ENCODE measurements at places on chromosomes 3 and 15.

DNA sequence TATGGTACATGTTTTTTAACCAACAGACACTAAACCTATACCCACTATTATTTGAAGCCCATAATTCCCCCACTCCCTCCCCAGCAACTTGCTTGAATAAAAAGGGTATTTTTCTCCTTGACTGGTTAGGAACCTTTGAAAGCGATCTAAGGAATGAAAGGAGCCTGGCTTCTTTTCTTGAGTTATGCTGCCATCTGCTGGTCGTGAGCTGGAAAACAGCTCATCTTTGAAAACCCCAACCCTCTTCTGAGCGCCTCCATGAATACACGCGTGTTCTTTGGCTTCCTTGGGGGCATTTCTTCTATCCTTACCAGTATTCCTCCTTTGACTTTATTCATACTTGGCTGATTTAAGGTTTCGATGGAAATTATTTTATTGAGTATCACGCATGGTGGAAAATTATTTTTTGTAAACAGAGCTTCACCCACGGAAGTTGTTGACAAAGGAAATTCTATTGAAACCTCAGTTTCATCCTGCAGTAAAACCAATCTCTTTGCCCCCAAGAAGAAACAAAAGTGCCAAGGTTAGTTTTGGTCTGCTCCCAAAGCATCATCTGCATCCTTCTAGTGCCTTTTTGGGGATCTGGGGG, 171.6 kb downstream of the SV2B start:
- DNase-seq, result peak; percentile 46

DNA sequence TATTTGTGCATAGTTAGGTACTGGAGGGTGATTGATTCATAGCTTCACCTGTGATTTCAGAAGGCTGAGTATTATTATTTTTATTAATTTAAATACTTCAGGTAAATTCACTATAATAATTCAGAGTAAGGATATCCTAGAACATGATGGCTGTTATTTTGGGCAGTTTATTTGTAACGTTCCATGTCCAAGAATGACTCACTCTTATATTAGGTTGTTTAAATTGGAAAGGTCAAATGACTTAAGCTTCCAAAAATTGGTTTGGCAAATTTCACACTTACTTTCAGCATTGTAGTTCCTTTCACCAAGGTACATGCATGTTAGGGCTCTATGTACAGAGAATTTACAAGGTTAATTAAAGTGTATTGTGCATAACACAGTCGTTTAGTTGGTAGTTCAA, 120.2 kb downstream of the EPHA3 start:
- DNase-seq, result no peak

GRCh38 chr15:99059010-99059981, 45.6 kb upstream of the SYNM start:
- DNase-seq, result no peak

DNA sequence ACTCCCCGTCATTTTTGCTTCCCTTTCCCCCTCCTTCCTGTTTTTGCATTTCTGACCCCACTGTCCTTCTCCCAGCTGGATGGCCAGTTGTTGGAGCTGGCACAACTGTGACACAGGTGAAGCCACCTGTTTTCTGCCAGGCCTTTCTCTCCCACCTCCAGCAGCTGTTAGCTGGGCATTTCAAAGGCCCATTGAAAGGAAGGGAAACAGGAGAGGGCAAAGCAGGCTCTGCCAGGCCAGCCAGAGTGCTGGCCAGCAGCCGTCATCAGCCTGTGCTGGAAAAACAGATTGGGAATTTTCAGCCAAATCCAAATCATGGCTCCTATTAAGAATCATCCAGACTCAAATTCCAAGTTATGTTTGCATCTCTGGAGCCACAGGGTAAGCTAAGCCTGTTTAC, 155.2 kb upstream of the C2CD4B start:
- DNase-seq, result no peak

DNA sequence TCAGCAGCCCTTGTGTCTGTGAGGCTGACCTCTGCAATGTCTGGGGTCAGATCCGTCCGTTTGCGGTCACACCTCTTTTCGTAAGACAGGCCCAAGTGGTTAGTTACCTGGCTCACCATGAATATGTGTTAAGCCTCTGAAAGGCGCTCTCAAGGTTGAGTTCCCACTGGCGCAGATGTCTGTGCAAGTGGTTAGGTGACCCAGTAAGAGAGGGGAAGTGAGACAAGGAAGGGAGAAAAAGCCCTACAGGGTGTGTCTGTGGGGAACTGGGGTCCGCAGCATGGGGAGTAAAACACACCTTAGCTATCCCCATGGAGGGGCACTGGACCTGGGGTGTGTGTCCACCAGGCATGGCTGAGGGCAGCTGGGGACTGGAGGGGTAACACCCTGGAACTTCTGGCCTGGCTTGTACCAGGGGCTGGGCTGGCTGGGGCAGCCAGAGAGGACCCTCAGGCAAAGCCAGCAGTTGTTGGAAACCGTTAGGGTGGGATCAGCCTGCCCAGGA, 391.6 kb upstream of the PROK2 start:
- no peak for DNase-seq

DNA sequence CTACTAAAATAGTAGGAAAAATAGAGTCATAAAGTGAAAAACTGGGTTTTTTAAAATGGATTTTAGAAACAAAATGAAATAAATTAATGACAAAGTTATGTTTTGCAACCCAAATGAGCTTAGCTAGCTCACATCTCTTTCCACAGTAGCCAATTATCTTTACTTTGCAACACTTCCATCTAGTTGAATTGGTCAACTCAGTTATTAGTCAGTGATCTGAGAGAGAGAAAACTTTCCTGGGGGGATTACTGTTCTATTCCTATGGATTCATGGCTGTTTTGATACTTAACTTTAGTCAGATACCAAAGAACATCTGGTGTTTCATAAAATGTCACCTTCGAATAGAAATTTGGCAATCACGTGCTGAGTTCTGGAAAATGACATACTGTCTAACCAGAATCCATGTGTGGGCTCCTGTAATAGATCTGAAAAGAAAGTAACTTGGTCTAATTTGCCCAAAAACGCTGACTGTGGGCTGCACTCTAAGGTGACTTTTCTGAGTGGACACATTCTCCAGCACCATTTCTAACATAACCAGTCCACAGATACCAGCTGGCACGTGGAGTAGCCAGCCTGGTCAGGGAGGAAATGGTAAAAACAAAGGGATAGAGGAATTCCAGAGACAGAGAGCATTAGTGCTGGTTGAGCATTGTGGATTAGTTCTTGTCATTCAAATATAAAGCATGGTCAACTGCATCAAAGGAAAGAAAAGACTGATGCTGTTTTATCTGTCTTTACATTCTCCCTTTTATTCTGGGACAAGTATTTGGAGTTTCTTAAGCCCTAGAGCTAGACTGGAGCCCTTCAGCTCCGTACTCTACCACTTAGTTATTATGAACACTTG, 45.2 kb upstream of the CCDC80 start:
- no peak for DNase-seq

DNA sequence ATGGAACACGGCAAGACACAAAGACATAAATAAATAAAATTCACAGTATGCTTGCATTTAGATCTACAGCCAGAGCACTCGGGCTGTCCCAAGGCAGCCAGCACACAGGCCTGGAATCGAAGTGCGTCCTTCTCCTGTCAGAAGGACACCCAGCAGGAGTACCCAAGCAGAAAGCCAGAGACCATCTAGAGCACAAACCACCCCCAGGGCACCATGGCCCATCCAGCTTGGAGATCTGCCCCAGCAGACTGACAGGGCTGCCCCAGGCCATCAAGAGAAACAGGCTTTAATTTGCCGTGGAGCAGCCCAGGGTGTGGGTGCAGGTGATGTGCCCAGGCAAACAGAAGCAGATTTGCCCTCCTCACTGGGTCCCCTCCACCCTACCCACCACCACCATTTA, 7.8 kb upstream of the SPATA12 start:
- DNase-seq, result no peak

DNA sequence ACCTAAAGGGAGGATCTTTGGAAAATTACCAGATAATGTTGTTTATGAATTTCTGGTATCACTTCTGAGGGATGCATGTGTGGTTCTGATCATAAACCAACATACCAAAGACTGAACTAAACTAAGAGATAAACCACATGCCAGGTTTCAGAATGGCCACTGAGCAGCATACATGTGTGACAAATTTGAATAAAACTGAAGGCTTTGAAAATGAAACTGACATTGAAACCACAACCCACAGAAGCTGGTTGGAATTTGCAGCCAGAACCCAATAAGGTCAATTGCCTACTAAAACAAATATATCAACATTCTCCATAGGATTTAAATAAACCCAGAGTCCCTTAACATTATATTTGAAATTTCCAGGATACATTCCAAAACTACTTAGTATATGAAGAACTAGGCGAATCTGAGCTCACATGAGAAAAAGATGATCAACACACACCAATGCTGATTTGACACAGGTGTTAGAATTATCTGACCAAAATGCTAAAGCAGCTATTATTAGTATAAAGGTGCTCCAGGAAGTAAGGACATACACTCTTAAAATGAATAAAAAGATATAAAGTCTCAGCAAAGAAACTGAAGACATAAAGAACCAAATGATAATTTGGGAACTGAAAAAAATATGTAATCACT, 125.0 kb downstream of the ZNF280D start:
- no peak for DNase-seq

- no peak for DNase-seq
These were observed 755 bp downstream of the PTPN9 start for GRCh38 chr15:75578173-75578947.

- DNase-seq, result no peak
These were observed 21.6 kb downstream of the RLBP1 start for GRCh38 chr15:89199746-89200145.

DNA sequence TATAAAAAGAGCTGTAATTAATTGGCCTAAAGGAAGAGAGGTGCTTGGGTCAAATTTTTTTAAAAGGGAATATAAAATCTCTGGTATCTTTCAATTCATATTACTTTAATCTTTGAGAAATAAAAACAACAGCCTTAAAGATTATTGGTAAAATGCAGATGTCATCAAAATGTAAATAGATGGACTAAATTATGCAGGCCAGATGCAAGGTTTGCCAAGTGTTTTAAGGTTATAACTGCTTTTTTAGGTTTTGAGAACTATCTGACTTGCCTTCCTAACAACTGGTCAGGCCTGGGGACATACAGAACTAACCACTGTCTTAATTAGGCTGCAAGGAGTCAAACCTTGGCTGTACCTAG, 20.0 kb upstream of the OR5H1 start:
- DNase-seq, result no peak

- no peak for DNase-seq
These were observed 21.6 kb upstream of the PAK6 start for GRCh38 chr15:40217166-40217824.

GRCh38 chr3:197238842-197239241, 59.6 kb downstream of the DLG1 start:
- DNase-seq, result no peak

GRCh38 chr3:136351351-136351750, 101.2 kb downstream of the PCCB start:
- no peak for DNase-seq

GRCh38 chr3:31758322-31758965, 222.6 kb downstream of the OSBPL10 start:
- no peak for DNase-seq

DNA sequence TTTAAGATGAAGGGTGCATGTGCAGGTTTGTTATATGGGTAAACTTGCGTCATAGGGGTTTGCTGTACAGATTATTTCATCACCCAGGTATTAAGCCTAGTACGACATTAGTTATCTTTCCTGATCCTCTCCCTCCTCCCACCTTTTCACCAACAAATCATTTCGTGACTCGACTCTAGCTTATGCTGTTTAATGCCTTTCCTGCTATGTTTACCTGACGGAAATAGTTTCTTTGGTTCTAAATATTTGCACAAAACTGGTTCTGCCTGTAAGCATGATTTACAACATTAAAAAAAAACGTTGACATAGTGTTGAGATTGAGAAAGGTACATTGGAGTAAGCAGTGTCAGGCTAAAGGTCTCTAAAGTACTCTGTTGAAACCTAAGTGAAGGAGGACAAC, 2.4 kb downstream of the GNL3 start:
- no peak for DNase-seq

DNA sequence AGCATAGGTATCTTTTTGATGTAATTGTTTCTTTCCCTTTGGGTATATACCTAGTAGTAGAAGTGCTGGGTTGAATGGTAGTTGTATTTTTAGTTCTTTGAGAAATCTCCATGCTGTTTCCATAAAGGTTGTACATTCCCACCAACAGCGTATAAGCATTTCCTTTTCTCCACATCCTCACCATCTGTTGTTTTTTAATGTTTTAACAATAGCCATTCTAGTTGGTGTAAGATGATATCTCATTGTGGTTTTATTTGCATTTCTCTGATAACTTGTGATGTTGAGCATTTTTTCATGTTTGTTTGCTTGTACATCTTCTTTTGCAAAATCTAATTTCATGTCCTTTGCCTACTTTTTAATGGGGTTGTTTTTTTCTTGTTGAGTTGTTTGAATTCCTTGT, 80.0 kb upstream of the TMC3 start:
- DNase-seq, result no peak

DNA sequence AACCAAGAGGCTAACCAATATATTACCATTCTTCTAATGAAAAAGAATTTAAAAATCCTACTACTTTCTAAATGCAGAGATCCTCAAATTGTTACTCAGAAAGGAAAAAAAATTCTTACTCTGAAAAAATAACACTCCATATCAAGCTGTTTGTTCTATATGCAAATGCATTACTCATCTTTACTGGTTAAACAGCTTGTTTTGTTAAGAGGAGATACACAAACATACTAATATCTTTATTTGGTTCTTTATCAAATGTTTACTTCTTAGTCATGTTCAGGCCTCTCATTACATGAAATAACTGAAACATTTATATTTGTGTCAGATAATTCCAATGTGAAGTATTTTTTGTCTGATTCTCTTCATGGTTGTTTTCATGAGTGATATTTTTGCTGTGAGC, 146.8 kb downstream of the PCCB start:
- DNase-seq, result no peak

DNA sequence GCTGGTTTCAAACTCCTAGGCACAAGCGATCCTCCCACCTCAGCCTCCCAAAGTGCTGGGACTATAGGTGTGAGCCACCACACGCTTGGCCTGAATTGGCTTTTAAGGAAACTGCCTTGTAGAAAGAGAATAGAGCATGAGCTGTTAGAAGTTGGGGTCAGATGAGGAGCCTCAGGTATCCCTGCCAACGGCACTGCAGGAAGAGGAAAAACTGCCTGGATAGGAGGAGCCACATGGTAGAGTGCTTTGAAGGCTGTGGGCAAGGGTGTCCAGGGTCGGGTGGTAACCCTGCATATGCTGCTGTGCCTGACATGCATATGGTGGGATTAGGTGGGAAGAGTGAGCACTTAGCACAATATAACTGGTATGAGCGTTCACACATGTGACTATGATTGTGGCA, 55.0 kb downstream of the BSN start:
- DNase-seq, result no peak

DNA sequence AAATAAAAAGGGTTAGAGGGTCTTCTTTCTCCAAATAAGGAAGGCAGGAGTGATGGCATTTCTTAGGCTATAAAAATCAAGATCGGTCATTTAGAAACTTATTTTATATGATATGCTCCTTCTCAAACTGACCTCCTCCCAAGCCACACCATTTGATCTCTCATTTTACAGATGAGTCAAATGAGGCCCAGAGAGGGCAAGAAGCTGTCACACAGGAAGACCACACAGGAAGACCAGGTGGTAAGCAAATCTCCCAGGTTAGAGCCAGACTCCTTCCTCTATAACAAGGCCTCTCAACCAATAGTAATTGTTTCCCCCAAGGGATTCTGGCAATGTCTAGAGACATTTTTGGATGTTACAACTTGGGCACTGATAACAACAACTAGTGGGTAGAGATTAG, 13.8 kb downstream of the TLE3 start:
- no peak for DNase-seq

Data from stimulated activated CD4-positive, alpha-beta T cell treated with anti-CD3 and anti-CD28 coated beads, Interleukin-1b, Interleukin-23, amount 100 ng/mL, for 1 hour (primary cell).